ENCODE measurements at places on chromosomes 16 and 17. TPM values are rescaled to one million over a fixed set of nuclear protein-coding genes. Genes with fewer than 3 reads are reported as not detected.

The PPM1E gene
- total RNA-seq, result 0.92 TPM

The KRTAP4-5 gene
- total RNA-seq, result not detected

The IGSF6 gene
- not detected for total RNA-seq

The DHX58 gene
- 3.7 TPM for total RNA-seq

The PPL gene
- 3.5 TPM for total RNA-seq

The TEX14 gene
- not detected for total RNA-seq

The SPAG7 gene
- total RNA-seq, result 56.0 TPM

The KRTAP2-4 gene
- total RNA-seq, result not detected

GRCh38 chr16:23182679-23183542 lies at the start of gene SCNN1G:
Gene SCNN1G (plus strand): TSS chr16:23182745. CDS start chr16:23186272, 3,527 bp downstream.
- DNase-seq, result no peak

GRCh38 chr17:12646761-12647422 lies 18.8 kb upstream of the MYOCD start:
- no peak for DNase-seq

DNA sequence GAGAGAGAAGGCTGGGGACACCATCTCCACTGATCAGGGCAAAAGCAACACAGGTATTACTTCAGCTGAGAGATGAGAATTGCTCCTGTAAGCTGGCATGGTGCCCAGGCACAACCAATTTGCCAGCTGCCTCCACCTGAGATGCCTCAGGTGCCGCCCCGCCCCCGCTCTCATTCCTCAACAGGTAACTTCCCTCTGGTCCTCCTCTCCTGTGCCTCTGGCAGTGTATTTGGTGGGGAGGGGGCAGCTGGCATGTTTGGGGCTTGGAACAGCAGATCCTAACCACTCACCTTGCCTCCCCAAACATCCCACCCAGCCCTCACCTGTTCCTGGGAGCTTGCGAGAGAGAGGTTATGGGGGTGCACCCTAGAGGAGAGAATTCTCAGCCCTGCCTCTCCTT lies 2.9 kb upstream of the SRCIN1 start:
- no peak for DNase-seq

- DNase-seq, result no peak
Observed at GRCh38 chr17:59619035-59619297, 729 bp upstream of the CLTC start.

DNA sequence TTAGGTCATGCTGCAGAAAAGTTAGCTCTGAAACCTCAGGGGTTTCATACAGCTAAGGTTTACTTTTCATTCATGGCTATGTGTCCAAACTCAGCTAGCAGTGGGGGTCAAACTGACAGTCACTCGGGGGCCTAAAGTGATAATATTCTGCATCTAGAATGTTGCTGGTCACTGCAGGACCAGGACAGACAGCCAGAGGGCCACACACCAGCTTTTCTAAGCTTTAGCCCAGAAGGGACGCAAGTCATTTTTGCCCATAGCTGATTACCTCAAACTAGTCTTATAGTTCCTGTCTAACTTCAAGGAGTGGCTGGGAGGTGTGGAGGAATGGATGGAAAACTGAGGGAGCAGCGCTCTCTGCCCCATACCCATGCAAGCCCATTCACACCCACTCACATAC lies 163.0 kb upstream of the NLRP1 start:
- no peak for DNase-seq

DNA sequence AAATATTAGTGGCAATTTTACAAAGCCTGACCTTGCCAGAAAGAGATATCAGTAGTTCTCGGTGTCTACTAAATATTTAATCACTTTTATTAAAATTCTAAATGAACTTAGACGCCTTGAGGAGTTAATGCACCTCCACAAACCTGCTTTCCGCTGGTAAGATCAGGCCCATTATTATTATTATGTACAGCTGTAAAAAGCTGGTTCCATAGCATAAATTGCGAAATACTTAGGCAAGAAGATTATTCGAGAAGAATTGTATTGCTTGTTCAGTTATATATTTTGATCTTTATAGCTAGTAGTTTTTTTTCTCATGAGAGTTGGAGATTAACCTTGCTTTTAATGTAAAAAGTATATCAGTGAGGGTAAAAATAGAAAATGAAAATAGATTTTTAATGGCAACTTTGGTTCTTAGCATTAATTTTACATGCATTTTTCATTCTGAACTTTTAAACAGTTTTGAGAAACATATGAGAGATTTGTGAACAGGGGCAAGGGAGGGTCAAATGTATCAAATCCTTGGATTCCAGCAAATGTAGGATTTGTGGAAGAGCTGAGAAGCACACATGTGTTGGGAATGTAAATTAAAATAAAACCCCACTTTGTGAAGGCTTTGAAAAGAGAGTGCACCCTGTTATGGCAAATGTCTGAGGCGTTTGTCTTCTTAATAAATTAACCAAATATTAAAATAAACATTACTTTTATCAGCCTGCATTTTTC lies 250.4 kb upstream of the TBX2 start:
- no peak for DNase-seq

DNA sequence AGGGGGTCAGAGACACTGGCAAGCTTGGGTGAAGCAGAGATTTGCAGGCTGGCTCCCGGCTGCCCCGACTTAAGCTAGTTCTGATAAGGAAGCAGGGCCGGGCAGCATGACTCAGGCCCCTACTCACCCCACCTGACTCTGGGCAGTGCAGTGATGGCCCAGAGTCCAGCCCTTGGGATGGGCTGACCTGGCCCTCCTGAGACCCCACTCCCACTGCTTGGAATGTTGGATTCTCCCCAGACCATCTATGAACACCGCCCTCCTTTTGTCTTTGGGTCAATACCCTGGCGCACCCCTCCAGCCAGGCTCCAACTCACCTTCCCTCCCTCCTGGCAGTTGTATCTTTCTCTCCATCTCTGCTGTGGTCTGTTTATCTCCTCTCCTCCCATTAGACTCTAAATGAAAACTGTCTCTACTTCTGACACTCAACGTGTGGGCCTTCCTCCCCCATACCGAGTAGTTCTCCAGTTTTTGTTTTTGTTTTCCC lies 21.0 kb downstream of the LGALS3BP start:
- DNase-seq, result no peak

DNA sequence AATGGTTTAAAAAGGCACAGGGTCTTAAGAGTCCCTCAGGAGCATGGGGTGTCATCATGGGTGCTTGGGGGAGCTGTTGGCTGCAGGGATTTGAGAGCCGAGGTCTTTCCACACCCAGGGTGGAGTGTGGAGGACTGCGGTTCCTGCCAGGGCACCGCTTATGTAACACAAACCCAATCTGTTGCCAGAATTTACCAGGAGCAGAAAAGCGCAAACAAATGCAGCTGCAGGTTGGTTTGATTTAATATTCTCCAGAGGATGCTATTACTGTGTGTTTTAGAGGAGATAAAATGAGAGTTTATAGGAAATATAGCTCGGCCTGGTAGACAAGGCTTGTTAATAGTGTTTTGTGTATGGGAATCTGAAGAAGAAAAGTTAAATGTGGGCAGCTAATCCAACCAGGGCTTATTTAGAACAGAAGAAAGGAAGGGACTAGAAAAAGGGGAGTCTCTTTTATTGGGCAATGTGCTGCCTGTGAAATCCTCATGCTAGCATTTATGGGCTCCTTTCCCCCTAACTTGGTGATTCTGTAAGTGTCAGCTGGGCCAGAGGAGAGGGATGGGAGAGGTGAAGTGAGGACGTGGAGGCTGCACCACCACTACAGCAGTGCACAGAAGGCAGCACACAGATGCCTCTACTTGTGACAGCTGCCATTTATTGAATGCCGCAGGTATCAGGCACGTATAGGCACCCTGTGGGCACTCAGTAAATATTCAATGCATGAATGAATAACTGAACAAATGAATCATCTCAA lies 174.7 kb downstream of the KATNIP start:
- no peak for DNase-seq

- peak; percentile 77 for DNase-seq
Observed at GRCh38 chr17:3827124-3827773, 18.8 kb downstream of the NCBP3 start.

DNA sequence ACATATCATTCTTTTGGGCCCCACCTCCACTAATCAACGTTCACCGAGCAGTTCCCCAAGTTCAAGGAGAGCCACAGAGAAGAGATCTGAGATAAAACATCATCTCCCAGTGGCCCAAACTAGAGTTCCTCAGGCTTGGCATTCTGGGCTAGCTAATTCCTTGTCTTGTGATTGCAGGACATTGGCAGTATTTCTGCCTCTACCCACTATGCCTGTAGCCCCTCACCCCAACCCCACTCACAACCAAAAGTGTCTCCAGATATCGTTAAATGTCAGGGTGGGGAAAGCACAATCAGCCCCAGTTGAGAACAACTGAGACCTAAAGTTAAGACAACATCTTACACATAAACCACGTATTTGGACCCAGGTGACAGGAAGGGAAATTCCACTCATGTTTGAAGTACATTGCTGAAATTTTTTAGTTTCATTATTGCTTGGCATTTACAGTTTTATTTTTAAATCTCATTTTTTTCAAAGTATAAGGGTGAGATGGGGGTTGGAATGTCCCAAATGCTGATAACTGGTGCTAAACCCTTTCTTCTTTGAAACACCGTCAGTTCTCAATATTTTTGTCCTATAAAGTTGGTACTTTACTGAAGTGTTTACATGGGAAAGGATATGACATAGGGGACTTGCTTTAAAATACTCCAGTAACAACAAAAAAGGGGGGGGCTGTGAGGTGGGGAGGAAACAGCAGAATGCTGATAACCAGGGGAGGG lies 13.6 kb downstream of the ZC3H7A start:
- DNase-seq, result no peak

GRCh38 chr17:74892013-74892841 lies 1.2 kb downstream of the FADS6 start:
- no peak for DNase-seq

DNA sequence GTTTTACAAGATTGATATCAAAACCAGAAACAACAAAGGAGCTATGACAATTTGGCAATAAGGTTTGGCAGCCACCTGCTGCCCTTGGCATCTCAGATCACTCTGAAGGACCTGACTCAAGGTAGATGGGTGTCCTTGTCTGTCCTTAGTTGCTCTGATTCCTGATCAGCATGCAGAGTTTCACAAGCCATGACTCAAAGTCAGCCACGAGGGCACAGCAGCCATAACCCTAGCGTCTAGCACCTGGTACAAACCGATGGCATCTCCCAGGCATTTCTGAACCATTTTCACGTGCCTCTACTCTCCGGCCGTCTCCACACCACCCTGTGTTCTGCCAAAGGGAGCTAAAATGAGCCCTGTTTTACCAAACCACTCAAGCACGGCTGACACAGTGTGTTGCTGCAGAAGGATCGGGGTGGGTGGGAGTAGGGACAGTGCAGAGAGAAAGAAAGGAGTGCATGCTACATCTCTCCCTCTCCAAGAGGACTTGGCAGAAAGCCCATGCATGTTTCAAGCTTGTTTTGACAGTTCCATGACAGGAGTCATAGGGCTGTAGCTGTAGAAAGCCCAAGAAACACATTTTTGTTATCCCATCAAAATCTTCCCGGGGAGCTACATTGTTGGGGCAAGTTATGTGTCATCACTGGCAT lies 297.3 kb downstream of the ABCC12 start:
- no peak for DNase-seq

GRCh38 chr16:48420437-48420836 lies 35.2 kb upstream of the SIAH1 start:
- no peak for DNase-seq

DNA sequence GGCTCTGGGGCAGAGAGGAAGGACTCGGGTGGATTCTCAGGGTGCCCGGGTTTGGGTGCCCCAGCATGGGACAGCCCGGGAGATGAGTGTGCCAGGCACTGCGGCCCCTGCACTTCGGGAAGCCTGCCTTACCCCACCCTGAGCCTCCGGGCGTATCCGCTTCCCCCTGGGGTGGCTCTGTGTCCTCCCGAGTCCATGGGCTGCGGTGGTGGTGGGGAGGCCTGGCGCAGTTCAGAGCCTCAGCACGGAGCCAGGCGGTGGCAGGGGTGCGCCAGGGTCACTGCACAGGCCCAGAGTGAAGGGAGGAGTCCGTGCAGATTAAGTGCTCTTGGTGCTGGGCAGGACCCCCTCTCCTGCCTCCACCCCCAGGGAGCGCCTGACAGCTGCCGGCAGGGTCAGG lies 20.7 kb downstream of the MYBBP1A start:
- DNase-seq, result no peak

All from NCI-H460 (cell line).